NCI-H1092 (cell line): ENCODE measurements at places on chromosomes 3 and 15.

DNA sequence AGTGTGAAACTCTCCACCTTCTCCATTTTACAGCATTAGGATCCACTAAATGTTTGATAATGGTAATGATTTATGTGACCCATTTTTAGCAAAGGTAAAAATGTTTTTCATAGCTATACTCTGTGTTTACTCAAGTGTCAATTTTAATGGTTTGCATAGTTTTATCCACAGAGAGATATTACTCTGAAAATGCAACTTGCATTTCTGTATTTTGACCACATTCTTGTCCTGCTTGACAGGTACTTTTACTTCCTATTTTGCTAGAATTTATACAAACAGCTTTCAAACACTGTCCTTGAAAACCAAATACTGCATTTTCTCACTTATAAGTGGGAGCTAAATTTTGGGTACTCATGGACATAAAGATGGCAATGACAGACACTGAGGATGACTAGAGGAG is 62.9 kb downstream of the SERPINI1 start:
- no peak for DNase-seq

DNA sequence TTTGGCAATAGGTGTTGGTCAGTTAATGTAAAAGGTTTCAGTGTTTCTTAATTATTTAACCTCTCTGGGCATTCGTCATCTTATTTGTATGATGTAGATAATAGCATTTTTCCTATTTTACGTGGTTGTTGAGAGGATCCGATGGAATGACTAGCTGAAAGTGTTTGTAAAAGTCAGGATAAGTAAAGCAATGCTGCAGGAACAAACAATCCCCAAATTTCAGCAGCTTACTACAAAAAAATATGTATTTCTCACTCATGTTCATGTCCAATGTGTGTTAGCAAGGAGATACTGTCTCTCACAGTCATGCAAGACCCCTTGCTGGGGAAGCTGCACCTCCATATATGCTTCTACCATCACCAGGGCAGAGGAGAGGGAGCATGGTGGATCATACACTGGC is 38.7 kb downstream of the CEMIP start:
- no peak for DNase-seq

DNA sequence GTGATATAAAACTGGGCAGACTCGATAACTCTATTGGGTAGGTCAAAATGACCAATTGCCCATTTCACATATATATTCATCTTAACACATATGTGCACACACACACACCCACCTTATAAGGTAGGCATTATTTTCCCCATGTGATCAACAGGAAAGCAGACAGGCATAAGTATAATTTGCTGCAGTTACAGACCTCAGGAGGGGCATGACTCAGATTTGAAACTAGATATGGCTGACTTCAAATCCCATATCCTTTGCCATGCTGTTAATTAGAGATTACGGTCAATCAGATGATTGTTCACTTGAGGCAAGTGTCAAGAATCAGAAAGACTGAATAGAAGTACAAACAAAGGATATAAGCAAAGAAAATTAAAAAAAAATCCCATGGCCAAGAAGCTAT is 910.6 kb downstream of the NTRK3 start:
- DNase-seq: no peak

DNA sequence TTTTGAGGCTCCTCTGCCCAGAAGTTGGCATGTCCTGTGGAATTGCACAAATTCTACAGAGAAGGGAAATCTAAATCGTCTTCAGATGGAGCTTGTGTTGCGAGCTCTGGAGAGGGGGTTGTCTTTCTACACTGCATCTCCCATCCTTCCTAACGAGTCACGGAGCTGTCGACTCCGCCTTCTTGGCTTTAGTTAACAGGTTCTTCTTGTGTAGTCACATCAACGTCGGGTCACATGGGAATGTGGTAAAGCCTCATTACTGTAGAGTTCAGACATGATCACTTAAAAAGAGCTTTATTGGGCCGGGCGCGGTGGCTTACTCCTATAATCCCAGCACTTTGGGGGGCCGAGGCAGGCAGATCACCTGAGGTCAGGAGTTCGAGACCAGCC is 60.0 kb downstream of the DNASE1L3 start:
- DNase-seq: no peak

- DNase-seq: no peak
These were observed 25.4 kb downstream of the PHLDB2 start for GRCh38 chr3:111884411-111885018.

DNA sequence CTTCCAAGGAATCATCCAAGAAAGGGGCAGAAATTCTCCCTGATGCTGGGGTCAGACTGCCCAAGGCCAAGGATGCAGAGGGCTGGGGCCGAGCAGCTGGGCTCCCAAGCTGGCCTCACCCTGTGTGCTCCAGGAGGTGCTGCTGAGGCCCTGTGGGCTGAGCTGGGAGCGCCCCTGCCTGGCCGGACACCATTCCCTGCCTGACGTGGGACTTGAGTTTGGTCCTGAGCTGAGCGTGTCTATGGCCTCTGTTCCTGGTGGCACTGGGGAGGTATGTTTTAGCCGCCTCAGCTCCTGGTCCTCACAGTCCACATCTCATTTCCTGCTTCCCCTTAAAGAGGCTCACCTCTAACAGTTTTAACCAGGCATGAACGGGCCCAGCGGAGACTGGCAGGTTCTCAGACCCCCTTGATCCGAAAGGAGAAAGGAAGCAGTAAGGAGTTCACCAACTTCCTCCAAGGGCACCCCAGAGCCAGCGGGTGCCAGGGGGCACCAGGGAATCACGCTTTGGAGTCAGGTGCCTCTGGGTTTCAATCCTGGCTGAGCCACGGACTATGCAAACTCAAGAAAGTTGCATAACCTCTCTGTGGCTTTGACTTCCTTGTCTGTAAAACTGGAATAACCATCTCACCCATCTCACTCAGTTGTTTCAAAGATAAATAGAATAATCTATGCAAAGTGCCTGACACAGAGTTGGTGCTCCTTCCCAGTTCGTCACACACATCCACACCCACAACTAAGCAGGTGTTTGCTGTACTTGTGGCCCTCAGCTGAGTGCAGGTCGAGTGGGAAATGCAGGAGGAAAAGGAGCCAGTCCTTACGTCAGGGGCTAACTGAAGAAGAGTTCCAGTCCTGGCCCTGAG is 48.6 kb downstream of the SLC12A8 start:
- DNase-seq: no peak

- DNase-seq: peak; percentile 2
These were observed 334.1 kb downstream of the FHIT start for GRCh38 chr3:60917141-60917540.

GRCh38 chr15:20340931-20341661 is 200.5 kb downstream of the GOLGA6L6 start:
- DNase-seq: no peak
